ENCODE measurements at places on chromosomes 16 and 17. TPM values are rescaled to one million over a fixed set of nuclear protein-coding genes. Genes with fewer than 3 reads are reported as not detected.

GRCh38 chr16:22373662-22374310 lies 633 bp downstream of the CDR2 start:
- peak; percentile 53 for DNase-seq

DNA sequence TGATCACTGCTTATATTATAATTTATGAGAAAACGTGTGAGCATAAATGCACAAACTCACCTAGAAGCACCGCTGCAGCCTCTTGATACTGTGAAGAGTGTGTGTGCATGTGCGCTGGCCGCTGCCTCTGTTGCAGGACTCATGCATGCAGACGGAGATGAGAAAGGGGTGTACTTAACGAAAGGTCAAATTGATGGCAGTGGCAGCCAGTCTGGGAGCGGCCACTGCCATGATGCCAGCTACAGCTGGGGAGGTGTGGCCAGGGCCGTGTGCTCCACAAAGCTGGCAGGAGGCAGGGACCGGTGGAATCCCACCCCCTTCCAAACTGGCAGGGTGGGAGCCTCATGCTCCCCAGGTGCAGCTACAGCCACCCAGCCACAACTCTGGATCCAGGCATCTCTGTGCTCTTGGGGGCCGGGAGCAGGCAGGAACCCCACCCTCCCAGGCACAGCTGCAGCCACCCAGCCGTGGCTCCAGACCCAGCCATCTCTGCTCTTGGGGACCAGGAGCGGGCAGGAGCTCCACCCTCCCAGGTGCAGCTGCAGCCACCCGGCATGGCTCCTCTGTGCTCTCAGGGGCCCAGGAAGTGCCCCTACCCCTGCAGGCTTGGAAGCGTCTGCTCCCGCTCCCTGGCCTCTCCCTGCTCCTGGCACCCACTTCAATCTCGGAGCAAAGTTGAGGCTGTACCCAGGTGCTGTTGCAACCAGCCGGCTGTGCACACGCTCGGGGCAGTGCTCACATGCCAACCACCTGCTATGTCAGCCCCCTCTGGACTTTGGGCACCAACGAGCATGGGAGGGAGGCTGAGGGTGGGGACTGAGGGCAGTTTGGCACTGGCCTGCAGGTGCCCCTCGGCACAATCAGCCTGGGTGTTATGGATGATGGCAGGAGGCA lies 77.5 kb upstream of the CHMP6 start:
- DNase-seq, result no peak

- DNase-seq, result no peak
These were observed 72.5 kb upstream of the IRX3 start for GRCh38 chr16:54359081-54359480.

DNA sequence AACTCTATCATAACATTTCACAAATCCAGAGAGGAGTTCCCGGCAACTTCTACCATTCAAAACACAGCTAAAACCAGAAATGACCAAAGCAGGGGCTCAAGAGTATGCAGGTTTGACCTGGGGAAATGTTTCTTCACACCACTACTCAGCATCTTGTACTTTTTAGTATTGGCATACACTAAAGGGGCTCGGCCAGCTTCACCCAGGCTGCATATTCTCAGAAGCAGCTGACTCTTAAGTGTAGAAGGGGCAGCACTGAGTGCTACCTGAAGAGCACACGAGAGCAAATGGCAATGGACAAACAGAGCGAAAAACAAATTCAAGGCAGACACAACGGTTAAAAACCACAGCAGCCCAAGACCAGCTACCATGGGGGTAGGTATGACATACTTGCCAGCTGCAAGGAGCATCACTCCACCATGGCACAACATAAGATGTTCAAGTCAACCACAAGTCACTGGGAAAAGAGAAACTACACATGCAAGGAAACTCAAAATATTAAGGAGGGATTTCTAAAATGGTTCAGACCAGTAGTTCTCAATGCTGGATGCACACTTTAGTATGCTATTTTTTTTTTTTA lies 34.4 kb downstream of the N4BP1 start:
- DNase-seq, result no peak

DNA sequence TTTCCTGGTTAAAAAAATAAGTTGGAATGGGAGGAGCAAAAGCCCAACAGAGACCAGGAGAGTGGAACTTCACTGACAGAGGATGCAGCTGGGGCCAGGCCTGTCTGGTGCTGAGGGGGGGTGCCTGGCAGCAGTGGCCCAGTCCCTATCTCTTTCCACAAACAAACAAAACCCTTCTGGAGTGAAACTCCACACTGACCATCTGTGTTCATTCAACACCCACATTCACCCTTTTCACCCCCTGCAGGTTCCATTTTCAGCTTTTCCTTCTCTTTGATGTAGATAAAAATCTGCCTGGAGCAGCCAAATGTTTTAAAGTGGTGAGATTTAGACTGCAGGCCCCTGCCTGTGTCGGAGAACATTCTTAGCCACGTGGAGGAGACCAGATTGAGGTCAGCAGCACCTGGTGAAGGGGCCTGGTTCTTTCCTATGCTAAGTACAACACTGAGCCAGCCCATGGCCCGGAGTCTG lies 161.4 kb upstream of the CDH11 start:
- DNase-seq, result no peak

The TMC7 gene
- total RNA-seq, result not detected

The STH gene
- total RNA-seq, result not detected

The PPP1R1B gene
- total RNA-seq, result not detected

The HSF5 gene
- total RNA-seq, result 0.41 TPM

The DHRS7C gene
- not detected for total RNA-seq

The TBC1D3G gene
- not detected for total RNA-seq
